Activated CD8-positive, alpha-beta memory T cell treated with anti-CD3 and anti-CD28 coated beads for 1 hour (primary cell): ENCODE measurements at places on chromosomes 7 and 10.

DNA sequence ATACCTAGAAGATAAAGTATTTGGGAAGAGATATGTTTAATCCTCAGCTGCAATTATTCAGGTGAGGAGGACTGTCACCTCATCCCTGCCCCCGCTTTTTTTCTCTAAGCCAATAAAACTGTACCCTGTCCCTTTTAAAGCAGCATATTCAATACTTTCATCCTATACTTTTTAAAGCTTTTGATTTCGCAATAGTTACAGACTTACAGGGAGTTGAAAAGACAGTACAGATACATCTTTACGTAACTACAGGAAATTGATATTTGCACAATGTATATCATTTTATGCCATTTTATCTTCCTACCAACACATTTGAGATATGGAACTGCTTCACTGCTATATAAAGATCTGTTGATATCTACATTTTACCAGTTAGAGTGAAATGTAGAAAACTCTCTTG, 47.6 kb downstream of the STK17A start:
- DNase-seq, result no peak

DNA sequence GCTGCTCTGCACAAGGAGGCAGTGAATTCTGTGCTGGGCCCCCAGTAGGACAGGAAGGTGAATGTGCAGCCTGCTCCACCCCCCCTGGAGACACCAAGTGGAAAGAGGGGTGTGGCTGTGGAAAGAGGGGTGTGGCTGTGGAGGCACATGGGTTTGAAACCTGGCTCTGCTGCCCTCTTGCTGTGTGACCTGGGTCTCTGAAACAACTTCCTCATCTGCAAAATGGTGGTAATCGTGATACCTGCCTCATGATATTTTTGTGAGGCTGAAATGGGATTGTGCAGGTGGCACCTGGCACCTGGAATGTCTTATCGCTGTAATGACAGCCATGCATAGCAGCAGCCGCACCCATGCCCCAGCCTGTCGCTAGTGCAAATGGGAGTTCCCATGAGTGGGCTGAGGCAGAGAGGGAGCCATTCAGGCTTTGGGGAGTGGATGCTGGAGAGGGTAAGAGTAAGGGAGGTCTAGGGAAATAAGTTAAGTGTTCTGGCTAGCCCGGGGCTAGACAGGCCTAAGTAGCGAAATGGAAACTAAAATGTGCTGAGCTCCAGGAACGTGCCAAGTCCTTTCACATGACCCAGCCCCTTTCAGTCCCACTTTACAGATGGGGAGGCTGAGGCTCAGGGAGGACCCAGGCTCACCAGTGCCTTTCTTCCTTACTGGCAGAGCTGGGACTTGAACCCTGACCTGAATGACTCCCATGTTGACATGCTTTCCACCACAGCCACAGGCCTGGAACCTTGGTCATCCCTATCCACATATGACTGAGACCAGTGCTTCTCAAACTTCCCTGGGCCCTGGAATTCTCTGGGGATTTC, 35.0 kb downstream of the C10orf105 start:
- no peak for DNase-seq

GRCh38 chr10:132443605-132443982, 46.6 kb downstream of the PWWP2B start:
- DNase-seq, result peak; percentile 64

GRCh38 chr10:71531485-71532446, 135.0 kb downstream of the CDH23 start:
- no peak for DNase-seq

DNA sequence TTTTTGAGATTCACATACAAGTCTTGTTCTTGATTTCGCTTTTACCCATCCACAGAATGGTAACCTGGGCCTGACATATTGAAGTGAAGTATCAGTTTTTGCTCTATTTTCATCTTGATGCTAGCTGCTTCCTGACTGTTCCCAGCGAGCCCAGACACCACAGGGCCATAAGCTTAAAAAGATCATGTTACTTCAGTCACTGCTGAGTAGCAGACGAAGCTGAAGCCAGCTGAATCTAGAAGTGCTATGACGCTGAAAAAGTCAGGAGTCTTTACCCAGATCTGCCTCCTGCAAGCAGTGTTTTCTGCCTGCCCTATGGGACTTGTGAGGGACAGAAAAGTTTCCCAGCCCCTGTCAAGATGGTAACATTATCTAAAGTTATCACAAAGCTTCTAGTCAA, 2.7 kb upstream of the PRXL2A start:
- no peak for DNase-seq

DNA sequence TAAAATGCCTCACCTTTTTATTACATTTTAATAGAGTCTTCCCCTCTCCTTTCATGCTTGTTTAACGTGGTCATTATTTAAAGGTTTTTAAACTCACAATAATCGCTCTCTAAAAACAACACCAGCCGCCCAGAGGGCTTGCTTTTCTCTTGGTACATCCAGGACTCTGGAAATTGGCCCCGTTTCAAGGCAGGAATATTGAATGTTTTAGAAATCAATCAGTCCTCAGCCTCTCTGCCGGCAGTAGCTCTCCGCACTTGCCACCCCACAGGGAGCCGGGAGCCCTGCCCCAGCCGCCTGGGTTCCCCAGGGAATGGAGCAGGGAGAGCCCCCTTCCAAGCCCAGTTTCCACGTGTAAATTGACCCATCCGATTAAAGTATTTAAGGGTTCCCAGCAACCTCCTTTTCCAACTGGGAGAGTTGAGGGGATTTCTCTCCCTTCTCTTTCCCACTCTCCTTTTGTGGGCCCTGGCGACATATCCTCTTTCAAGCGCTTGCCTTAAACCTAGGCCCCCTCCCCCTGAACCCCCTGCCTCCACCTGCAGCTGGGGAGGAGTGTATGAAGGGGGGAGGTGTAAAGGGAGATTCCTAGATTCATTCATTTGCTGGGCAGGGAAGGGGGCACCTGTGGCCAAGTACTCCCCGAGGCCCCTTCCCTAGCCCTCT, 1.9 kb downstream of the FGF8 start:
- no peak for DNase-seq

GRCh38 chr10:17785276-17785930, 23.7 kb upstream of the MRC1 start:
- DNase-seq, result no peak

- no peak for DNase-seq
Measured at GRCh38 chr7:52691257-52691656, 344.2 kb upstream of the POM121L12 start.

- no peak for DNase-seq
Measured at GRCh38 chr7:16034353-16034752, 347.9 kb upstream of the MEOX2 start.

GRCh38 chr7:74097937-74098614, 14.5 kb downstream of the LIMK1 start:
- DNase-seq, result no peak

- DNase-seq, result no peak
Measured at GRCh38 chr10:34723750-34724149, 91.3 kb downstream of the PARD3 start.

- DNase-seq, result no peak
Measured at GRCh38 chr7:7553386-7553785, 13.3 kb upstream of the MIOS start.
